ENCODE measurements at places on chromosomes 5 and 9.

DNA sequence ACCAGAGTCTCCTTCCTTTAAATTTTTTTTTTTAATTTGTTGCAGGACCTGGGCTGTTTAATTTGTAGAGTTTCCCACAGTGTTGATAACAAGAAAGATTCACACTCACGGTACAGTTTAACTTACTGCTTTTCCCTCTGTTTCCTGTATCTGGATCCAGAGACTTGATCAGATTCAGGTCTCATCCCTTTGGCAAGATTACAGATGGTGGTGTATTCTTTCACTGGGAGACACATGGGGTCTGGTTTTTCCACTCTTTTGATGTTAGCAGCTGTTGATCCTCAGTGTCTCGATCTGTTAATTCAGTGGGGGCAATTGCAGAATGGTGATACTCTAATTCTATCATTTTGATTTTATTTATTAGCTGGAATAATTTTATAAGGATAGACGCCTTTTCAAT is 75.4 kb upstream of the TNFAIP8 start:
- no peak for DNase-seq

DNA sequence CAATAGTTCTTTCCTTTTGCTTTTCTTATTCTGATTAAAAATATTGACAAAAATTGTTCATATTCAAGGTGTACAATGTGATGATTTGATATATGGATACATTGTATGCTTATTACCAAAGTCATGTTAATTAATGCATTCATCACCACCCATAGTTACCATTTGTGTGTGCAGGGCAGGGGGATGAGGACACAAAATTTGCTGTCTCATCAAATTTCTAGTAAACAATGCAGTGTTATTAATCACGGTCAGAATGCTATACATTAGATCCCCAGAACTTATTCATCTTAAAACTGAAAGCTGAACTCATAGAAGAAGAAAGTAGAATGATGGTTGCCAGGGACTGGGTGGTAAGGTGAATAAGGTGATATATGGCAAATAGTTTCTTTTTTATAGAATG is 303.7 kb upstream of the SLC24A2 start:
- no peak for DNase-seq

- no peak for DNase-seq
Measured at GRCh38 chr5:135327429-135328127, 71.5 kb downstream of the MACROH2A1 start.

DNA sequence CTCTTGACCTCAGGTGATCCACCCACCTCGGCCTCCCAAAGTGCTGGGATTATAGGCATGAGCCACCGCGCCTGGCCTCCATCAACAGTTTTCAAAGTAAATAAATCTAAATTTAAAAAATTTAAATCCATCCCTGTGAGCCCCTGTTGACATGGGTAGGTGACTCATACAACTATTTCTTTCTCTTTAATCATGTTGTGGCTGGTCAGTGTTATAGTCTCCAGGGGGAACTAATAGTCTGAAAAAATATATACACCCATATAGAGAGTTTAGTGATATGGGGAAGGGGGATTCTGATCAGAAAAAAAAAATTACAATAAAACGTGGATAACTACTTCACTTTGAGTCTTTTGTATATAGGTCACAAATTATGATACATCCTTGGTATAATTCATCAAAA is 159.2 kb downstream of the ZNF608 start:
- DNase-seq: no peak

DNA sequence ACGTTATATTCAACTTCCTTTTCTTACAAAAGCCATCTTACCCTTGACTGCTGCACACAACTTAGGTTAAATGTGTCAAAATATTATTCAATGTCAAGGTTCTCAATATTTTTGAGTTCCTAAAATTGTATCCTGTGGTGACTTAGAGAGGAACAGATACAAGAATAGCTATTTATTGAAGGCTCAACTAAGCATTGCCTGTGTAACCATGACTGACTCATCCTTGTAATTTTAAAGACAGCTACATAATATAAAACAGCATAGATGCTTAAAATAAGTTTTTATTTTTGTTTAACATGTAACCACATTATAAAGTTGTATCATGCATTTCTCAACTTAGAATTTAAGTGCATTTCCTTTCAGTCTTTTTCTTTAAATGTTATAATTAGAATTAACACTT is 312.9 kb upstream of the RGMB start:
- DNase-seq: no peak

DNA sequence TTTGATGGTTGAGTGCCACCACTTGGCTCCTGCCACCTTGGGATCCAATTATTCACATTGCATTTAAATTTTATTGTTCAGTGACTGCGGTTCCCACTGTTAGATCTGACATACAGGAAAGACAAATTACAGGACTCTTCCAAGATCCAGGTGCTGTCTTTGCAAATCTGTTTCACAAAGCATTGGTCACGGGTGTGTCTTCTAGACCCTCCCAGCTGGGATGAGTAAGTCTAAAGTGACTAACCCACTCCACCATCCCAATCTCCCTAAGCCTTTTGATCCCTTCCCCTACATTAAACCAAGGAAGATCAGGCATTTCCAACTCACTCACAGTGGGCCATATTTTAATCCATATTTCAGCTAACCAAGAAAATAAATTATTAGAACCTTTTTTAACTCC is 1016.3 kb upstream of the CTNND2 start:
- no peak for DNase-seq

DNA sequence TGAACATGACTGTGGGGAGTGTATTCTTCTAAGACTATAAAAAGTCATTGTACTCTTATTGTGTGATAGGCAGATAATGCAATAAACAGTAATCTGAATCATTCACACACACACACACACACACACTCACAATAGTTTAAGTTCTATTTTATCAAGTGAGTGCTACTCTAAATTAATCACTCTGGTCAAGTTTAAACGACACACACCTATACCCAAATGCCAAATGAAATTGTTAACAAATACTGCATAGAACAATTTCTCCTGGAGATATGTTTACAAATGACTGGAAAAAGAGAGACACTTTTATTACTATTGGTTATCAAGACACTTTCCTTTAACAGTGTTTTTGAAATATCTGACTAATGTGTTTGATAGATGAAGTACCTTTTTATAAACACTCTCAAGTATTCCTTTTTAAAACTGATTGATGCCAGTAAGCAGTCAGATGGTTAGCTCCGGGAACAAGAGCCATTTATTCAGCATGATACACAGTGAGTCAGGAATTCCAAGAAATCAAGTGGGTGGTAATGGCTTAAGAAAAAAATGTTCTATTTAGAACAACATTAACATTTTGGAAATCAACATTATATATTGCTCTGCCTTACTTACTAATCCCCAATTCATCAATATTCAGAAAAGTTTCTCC is 521.6 kb upstream of the ST8SIA4 start:
- no peak for DNase-seq

DNA sequence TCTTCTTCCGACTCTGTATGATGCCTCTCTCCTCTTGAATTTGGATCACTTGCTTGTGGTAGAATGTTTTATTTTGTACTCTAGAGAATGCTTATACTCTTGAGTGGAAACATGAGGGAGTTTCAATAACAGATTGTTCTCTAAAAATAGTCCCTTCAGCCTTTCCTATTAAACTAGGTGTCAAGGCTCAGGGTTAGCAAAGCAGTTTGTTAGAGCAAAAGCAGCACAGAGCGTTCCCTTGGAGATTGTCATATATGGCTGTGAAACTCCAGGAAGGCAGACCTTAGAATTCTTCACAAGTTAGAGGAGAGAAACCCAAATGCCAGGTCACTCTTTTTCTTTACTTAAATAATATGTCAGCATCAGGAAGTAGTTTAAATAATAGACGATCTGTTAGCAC is 33.0 kb downstream of the MAMDC2 start:
- no peak for DNase-seq

DNA sequence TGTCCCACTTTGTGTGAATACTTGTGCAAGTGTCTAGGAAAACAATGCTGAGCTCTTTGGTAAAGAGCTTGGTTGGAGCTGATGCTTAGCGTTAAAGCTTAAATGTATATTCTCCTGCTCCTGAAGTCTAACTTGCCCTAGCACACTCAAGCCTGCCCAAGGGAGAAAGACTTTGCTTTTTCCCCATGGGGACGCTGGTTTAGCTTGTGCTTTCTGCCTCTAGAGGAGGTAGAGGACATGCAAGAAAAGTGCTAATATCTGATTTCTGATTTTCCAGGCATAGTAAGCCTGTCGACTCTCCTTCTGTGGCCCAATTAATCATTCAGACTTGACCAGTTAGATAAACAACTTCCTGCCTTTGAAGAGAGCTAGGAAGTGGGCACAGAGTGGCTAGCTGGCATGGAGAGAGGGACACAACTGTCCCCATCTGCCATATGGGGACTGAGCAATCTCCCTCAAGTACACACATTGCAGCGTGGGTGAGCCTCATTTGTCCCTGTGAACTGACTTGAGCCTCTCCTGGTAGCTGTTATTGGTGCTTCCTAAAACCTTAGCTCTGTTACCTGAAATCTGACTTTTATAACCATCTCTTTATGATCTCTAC is 348.4 kb downstream of the BRINP1 start:
- DNase-seq: no peak

DNA sequence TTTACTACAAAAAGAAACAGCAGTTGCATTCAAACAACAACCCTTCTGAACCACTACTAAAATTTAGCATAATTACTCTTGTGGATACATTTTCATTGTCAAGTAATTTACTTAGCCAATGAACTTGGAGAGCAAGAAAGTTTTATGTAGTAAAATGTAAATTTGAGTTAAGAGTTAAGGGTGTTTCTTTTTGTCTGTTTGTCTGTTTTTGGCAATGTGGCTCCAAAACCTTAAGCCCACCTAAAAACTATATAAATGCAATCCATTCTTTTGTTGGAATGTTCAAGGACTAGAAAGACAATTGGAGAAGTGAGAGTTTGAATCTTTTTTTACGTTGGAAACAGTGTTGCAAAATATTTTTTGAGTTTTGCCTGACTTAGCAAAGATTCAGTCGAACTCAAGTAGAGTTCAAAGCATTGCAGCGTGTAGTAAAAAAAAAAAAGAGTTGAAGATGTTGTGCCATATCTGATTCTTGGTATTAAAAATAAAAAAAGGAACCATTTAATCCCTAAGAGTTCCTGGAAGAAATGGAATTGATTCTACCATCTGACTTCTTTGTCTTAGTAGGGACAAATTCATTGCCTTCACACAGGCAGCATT is 867 bp downstream of the SYK start:
- no peak for DNase-seq

GRCh38 chr5:64947031-64947430 is 178.3 kb downstream of the CWC27 start:
- no peak for DNase-seq

DNA sequence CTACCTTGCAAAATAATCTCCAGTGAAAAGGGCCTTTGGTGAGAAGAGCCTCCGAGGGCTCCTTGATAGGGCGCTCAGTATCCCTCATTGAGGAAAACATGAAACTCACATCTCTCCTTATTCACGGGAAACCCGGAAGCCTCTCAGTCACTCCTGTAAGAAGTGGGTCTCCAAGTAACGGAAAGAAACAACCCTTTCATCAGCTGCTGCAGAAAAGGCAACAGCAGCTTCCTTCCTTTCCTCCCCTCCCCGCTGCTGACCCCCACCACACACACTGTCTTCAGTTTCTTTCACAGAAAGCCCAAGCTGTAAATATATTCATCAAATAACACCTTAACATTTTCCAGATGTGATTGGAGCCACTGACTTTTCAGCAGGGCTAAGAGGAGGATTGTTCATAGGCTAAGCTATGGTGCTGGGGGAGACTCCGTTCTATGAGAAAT is 81.4 kb downstream of the C9orf152 start:
- DNase-seq: no peak

DNA sequence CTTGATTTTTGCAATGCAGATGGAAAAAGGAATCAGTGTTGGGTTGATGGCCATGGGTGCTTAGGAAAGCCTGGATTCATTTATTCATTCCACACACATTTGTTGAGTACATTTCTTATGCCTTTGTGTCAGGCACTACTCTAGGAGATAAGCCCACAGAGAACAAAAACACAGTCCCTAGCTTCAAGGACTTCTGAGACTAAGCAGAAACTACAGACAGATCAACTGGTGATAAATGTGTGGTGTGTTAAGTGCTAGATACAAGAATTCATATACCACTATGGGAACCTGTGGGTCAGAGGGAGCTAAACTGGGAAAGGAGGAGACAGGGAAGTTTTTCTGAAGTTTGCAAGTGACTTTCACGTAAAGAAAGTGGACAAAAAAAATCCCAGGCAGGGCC is 119.9 kb downstream of the CEMIP2 start:
- DNase-seq: no peak

DNA sequence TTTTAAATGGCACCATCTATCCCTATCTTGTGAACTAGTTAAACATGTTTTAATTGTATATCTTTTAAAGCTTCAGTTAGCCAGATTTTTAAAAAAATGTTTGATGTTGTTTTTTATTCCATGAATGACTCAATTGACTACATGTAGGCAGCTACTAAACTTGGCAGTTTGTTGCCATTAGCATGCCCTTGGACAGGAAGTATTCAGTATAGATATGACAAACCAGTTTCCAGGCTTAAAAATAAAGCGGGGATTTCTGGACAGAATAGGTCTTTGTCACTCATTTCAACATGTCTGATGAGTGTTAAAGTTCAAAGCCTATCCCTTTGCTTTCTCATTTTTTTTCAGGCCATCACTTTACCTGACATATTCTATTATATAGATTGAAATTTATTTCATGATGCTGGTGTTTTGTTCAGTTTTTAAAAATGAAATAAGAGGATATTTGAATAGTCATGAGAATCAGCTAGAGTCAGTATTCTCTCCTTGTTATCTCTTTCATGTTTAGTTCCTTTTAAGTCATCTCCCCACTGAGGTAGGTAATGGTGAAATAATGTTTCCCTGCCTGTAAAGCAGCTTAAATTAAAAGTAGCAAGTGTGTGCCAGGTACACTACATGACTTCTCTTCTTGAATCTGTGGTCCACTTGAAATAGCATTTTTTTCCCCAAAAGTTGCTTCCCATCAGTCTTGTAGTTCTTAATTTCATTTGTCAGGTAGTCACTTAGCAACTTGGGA is 11.9 kb downstream of the TNFAIP8 start:
- no peak for DNase-seq

DNA sequence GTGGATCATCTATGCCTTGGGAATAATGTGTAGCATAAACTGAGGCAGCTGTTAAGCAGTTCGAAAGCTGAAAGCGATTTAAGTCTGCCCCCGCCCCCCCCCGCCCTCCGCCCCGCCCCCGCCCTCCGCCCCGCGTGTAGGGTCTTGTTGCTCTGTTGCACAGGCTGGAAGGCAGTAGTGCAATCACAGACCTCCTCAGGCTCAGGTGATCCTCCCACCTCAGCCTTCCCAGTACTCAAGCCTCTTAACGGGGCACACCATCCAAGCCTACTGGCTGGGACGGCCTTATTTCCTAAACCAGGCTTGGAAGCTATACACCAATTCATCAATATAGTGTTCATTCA is 945 bp downstream of the ANKDD1B start:
- no peak for DNase-seq

- DNase-seq: no peak
Measured at GRCh38 chr5:142938266-142938880, 168.2 kb downstream of the ARHGAP26 start.
